ENCODE measurements at places on chromosomes 6 and 20.

DNA sequence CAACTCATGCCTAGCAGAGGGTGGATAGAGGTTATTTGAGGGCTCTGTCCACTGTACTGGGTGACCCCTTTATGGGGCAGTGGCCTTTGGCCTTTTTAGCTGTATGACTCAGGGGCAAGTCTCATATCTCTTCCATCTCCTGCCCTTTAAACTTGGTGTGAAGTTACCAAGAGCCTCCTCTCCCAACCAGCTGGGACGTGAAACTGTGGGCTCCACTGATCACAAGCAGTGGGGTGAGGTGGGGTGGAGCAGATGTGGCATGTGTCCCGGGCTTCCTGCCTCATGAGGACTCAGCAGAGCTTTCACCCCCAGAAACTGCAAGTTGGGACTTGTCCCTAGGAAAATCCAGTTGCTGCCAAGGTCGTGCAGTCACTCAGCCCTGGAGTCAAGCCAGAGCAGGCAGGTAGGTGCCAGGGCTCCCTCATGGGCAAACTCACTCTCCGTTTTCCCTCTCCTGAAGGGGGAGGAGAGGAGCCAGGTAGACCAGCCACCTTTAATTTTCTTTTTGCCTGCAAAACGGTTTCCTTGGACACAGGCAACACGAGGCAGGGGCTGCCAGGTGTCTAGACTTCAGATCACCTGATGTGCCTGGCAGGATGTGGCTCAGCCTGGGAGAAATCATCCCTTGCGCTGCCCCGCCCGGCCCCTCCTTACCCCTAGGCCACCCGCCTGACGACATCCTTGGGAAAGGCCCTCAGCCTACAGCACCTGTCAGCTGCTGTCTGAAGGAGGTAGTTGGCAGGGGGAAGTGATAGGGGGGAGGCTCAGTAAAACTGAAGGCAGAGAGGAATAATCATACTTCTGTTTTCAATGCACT lies 4.0 kb downstream of the CDKN1A start:
- no peak for DNase-seq

- DNase-seq: no peak
These were observed 301.9 kb upstream of the TBX18 start for GRCh38 chr6:85066266-85066665.

- no peak for DNase-seq
These were observed 132.3 kb downstream of the PDE7B start for GRCh38 chr6:135983718-135984343.

GRCh38 chr6:45896783-45897441 lies 118.7 kb downstream of the CLIC5 start:
- no peak for DNase-seq

DNA sequence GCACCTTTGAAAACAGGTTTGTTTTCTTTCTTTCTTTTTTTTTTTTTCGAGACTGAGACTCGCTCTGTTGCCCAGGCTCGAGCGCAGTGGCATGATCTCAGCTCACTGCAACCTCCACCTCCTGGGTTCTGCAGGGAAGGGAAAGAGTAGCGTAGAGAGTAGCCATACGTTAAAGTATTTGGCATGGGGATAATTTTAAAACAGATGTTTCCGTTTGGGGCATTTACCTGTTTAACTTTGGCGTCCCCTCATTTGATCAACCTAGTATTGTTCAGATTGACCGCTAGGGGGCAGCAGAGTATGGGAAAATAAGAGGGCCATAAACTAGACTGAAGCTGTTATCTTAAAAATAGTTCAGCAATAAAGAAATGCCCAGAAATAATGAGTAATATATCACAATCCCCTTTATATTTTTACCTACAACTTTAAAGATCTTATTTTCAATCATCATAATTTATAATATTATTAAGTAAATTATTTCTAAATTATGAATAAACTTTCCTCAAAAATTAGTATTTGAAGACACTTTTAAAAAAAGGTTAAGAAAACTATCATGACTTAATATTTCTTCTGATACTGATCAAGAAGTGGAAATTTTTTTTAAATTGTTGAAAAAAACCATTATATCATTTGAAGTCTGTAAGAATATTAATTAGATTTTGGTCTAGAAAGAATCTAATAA lies 7.6 kb upstream of the TAAR9 start:
- DNase-seq: peak; percentile 59

GRCh38 chr6:151009576-151009975 lies 144.1 kb downstream of the MTHFD1L start:
- DNase-seq: no peak

DNA sequence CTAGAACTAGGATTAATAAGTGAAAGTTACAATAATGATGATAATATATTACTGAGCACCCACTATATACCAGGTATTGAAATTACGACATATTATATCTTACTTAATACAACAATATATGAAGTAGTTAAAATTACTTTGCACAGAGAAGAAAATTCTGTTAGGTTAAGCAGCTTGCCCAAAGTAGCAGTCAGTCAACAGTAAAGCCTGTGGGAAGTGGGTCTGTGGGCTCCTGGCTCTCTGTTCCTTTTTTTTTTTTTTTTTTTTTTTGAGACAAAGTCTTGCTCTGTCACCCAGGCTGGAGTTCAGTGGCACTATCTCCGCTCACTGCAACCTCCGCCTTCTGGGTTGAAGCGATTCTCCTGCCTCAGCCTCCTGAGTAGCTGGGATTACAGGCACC lies 4.8 kb upstream of the GTF2H4 start:
- no peak for DNase-seq
